ENCODE measurements at places on chromosomes 16 and 17.

GRCh38 chr16:70480127-70481105 is 26.0 kb downstream of the FCSK start:
- DNase-seq, result no peak

- DNase-seq, result no peak
These were observed 760 bp downstream of the SLFN12L start for GRCh38 chr17:35536664-35537171.

GRCh38 chr17:47605011-47605410 is 44.7 kb upstream of the KPNB1 start:
- DNase-seq, result no peak

- no peak for DNase-seq
These were observed 130.9 kb upstream of the FOXF1 start for GRCh38 chr16:86379505-86379846.

DNA sequence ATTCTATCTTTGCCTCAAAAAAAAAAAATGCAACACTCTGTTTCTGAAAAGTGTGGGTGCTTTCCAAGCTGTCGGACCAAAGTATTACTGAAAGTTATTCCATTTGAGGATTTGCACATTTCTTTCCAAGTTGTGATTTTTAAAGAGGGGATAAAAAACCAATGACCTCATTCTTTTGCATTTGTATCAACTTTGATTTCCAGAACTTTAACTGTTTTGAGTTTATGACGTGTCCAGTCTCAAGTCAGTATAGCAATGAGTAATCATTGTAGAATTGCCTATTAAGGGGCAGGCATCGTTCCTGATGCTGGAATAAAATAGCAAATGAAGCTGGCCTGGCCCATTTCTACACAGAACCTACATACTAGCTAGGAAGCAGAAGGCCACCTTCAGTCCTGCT is 229.6 kb upstream of the RBFOX1 start:
- DNase-seq, result no peak

- no peak for DNase-seq
These were observed 17.3 kb downstream of the GRB7 start for GRCh38 chr17:39754958-39755553.

DNA sequence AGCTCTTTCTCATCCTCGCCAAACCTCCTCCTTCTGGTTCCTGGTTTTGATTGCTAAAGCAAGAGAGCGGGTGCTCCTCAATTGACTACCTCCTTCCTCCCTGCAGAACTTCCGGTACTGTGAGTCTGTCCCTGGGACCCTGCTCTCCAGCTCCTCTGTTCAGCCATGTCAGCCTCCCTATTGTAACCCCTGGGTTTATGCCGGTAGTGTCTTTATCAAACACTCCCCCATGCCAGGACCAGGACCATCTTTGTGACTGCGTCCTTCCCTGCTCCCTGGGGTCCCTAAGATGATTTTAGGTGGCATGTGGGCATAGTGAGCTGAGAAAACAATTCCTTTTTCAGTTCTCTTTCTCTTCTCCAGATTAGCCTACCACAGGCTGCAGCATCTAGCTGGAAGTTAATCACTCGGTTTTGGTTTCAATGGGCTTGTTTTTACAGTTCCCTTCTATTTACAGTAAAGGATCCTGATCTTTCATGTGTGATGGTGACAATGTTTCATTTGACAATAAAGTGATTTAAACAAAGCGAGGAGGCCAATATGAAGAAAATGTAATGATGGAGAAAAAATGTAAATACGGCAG is 27.7 kb upstream of the IL21R start:
- DNase-seq, result no peak

- peak; percentile 89 for DNase-seq
These were observed 242.6 kb upstream of the CIBAR2 start for GRCh38 chr16:85354686-85355514.

- no peak for DNase-seq
These were observed 23.7 kb downstream of the CLEC3A start for GRCh38 chr16:78045865-78046581.

DNA sequence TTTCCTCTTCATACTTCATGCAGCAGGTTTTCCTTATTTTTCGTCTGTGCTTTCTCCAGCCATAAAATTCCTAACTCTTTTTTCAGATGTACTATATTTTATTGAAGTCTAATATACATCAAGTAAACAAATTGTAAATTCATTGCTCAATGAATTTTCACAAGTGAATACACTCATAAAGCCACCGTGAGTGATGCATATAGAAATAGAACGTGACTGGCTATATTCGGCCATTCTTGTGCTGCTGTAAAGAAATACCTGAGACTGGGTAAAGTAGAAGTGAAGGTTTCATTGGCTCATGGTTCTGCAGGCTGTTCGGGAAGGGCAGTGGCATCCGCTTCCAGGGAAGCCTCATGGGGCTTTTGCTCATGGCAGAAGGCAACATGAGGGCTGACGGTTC is 868.4 kb upstream of the EEF2KMT start:
- DNase-seq, result no peak

GRCh38 chr17:44905006-44906000 is 6.1 kb upstream of the EFTUD2 start:
- DNase-seq, result no peak

DNA sequence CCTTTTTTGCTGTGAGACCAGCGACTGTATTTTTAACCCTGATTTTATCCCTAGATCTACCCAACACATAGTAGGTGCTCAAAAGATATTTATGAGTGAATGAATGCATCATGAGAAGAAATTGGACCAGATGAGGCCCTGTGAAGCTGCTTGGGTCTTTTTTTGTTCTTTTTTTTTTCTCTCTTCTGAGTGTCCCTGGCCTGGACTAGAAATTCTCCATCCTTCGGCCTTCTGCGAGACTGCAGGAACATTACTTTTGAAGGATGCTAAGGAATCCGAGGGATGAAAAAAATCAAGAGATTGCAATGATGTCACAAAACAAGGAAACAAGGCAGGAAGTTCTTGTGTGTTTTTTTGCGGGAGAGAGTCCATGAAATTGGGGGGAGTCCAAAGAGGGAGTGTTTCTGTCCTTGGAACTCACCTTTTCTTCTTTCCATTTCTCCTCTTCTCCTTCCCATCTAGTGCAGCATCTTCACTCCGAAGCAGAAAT is 560 bp upstream of the RUSF1 start:
- no peak for DNase-seq

DNA sequence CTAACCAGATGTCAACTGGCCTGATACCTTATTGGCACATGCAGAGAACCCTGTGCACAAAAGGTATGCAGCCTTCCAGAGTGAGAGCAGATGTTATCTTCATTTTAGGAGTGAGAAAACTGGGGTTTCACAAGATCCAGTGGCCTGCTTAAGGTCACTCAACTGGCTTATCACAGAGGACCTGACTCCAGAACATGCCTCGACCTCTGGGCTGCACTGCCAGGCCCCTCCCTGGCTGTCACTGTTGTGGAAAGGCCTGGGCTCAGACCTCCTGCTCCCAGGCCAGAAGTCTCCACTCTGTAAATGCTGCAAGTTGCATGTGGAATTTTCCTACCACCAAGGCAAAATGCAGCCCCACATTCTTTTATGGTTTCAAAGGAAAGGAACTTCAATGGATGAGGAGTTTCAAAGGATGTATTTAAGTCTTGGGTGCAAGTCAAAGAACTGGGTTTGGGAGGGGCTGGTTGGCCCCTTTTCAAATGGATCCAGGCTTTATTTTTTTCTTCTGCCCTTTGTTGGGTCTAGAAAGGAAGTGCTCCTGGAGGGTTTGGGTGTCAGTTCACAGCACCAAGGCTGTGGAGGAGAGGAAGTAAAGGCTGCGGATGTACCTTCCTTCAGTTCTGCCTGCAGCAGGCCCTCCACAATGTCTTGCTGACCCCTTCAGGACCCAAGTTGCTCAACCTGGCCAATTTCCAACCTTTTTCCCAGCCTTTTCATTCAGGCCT is 30.4 kb upstream of the SMPD3 start:
- no peak for DNase-seq

- DNase-seq, result no peak
These were observed 25.5 kb downstream of the ASPA start for GRCh38 chr17:3501344-3501743.

GRCh38 chr17:8060274-8060673 is 21.4 kb downstream of the ALOX15B start:
- DNase-seq, result no peak

- DNase-seq, result no peak
These were observed 14.0 kb upstream of the COTL1 start for GRCh38 chr16:84631886-84632285.

DNA sequence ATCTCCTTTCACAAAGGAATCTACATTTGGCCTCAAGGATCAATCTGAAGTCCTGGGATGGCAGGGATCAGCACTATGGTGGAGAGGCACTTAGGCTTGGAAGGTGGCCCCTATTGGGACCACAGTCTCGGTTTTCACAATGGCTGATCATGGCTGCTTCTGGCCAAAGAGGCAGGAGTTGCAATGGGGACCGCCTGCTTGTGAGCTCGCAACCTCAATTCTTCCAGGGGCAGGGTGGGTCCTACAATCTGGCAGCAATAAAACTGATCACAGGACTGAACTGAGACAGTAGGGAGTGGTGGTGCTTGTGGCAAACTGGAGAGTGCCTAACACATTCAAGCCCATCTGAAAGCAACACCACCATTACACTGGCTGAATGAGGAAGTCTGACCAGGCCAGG is 83.1 kb downstream of the NETO2 start:
- DNase-seq, result no peak

DNA sequence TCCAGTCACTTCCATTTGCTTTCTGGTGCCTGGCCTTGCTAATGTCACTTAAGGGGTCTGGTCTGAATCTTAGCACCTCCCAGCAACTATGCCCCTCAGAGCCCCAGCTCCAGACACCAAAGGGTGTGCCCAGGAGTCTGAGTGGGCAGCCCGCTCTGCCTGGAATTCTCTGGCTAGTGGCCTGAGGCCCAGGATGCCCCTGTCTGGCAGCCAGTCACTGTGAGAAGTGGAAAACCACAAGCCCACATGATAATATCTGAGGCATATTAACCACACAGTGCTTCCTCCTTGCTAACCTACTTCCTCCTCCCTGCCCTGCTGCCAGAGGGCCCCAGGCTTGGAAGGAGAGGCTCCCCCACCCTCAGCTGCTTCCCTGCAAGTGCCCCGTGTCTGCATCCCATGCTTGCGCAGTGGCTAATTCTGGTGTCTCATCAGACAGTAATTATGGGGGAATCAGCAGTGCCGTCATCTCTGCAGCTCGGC is 14.0 kb downstream of the SRCIN1 start:
- no peak for DNase-seq

GRCh38 chr16:53855511-53855910 is 151.6 kb downstream of the FTO start:
- no peak for DNase-seq

DNA sequence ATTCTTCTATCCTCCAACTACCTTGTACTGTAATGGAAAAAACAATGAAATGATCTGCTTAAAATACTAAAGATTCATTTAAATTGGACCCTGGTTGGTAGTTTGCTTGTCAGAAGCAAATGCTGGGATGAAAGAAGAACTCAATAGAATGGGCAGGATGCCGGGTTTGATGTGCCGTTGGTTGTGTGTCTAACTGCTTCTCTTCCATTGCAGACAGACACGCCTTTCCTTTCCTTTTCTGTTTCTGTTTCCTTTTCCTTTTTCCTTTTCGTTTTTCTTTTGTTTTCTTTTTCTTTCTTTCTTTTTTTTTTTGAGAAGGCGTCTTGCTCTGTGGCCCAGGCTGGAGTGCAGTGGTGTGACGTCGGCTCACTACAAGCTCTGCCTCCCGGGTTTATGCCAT is 64.6 kb downstream of the PLCG2 start:
- DNase-seq, result no peak

GRCh38 chr17:41496803-41497484 is 7.2 kb upstream of the KRT36 start:
- DNase-seq, result no peak

GRCh38 chr16:66942981-66943380 is 7.7 kb downstream of the CES2 start:
- DNase-seq, result no peak

DNA sequence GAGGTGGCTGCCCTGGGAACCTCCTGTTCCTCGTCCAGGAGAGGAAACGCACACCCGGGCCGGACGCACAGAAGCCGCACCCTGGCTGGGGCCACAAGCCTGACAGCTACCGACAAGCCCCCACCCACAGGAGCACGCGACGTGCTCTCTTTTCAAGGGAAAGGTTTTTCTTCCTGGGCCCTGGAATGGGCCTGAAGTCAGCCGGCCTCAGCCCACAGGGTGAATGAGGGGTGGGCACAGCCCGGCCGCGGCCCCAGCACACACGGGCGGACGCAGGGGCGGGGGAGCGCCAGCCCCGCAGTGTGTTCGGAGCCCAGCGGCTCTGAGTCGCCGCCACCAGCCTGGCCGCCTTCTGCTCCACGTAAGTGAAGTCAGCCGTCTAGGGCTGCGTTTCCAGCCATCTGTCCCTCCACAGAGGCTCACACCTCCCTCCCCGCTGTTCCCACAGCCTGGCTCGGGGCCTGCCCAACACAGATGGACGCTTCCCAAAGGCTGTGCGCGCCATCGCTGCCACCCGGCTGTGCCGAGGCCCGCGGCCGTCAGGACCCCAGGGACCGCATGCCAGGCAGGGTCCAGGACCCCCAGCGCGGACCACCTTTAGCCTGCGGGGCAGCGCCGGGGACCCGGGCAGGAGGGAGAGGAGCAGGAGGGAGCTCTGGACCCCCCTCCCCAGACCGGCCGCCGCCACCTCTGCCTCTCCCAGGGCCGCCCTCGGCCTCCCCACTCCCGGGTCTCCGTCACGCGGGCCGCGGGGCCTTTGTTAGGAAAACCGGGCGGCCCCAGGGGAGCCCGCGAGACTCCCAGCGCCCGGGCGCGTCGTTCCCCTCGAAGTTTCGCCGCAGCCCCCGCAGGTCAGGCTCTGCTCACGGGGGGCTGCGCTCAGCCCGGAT is 36.8 kb downstream of the CBFA2T3 start:
- DNase-seq, result no peak
